CD4-positive, alpha-beta T cell treated with Interleukin-4 for 4 hours (primary cell): ENCODE measurements at places on chromosomes 16 and 17.

DNA sequence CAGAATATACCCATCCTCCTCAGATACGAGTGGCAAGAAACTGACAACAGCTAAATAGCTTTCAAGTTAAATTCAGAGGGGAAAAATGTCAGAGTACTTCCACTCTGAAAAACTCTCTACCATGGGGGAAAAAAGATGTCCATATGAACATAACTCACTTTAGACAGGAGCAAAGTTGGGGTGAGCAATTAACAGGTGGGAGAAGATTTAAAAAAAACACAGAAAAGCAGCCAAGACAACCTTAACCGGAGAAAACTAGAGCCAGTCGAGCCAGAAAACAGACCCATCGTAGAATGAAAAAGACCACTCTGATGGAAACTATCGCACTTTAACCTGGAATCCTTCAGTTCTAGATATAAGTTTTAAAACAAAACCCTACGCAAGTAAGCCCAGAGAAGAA lies 833 bp downstream of the TERF2 start:
- DNase-seq, result no peak

DNA sequence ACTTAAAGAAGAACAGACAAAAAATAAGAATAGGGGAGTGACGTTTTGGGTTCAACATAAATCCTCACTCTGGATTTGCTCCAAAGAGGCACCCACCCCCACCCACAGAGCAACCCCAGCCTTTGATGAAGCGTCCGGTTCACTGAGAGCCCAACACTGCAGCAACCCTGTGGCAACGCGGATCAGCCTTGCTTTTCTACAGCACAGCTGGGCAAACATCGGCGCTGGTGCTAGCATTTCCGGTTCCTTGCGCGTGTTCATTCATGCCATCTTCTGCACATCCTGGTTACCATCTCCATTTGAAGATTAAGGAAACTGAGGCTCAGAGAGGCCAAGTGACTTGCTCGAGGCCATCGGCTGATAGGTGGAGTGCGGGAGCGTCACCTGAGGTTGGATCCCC lies 8.7 kb upstream of the GINS2 start:
- no peak for DNase-seq

- no peak for DNase-seq
These were observed 39.7 kb upstream of the DNAJA2 start for GRCh38 chr16:47013172-47013571.

GRCh38 chr17:9044772-9045463 lies 23.6 kb downstream of the NTN1 start:
- no peak for DNase-seq

DNA sequence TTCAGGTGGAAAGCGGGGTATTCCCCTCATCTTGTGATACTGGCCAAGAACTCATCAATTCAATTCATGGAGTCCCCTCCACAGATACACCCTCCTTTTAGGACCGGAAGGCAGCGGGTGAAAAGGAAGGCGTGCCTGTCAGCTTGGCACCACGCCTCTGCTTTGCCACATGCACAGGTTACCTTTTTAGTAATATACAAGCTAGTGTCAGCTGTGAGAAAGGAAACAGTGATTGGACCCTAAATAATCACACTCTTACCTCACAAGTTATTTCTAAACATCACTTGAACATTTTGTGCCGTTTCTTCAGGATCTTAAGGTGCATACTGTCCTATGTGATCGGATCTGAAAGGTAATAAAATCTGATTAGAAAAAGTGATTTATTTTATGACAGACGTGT lies 15.7 kb downstream of the ZDHHC7 start:
- DNase-seq, result peak; percentile 53

GRCh38 chr16:46712911-46713310 lies 23.5 kb downstream of the ORC6 start:
- no peak for DNase-seq

- no peak for DNase-seq
These were observed 14.0 kb downstream of the PLLP start for GRCh38 chr16:57270221-57271062.

- DNase-seq, result no peak
These were observed 440.6 kb downstream of the HS3ST3B1 start for GRCh38 chr17:14741491-14741890.

DNA sequence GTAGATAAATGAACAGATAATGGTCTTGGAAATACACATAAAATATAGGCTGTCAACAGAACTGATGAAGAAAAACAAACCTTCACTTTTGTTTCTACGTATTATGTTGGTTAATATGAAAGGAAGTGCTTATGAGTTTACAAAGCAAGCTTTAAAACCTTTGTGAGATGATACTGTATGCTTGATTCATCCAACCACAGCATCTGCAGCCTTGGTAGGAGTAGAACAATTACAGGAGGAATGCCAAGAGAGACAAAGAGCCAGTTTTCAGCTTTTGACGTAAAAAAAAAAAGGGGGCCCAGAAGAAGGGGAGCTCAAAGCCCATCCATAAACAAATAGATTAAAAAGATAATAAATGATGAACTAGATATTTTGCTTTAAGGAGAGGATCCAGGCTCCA lies 13.3 kb downstream of the FAM20A start:
- DNase-seq, result no peak

GRCh38 chr17:60107526-60108257 lies 29.0 kb upstream of the HEATR6 start:
- DNase-seq, result no peak

- DNase-seq, result no peak
These were observed 105.4 kb downstream of the ZNF423 start for GRCh38 chr16:49750341-49751000.

GRCh38 chr17:83005639-83006038 lies 73.8 kb upstream of the METRNL start:
- DNase-seq, result no peak

DNA sequence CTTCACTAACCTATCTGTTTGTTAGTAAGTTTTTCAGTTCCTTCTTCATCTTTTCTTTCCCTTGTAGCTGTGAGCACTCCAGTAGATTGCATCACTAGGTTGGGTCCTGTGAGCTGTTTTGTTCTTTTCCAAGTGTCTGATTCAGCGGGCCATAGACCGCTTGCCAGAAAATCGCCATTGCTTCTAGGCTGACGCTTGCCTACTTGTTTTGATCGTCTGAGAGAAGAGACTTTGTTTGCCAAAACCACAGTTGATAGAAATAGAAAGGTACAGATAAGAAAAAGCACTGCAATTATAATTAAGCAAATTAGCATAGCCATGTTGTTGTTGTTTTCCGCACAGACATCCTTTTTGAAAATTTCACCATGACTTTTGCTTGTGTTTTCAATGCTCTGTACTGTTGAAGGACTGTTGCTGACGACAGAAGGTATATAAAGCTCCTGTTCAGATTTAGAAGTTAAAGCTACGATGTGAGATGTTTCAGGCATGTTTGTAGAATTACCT lies 3.1 kb downstream of the EVI2A start:
- peak; percentile 92 for DNase-seq

DNA sequence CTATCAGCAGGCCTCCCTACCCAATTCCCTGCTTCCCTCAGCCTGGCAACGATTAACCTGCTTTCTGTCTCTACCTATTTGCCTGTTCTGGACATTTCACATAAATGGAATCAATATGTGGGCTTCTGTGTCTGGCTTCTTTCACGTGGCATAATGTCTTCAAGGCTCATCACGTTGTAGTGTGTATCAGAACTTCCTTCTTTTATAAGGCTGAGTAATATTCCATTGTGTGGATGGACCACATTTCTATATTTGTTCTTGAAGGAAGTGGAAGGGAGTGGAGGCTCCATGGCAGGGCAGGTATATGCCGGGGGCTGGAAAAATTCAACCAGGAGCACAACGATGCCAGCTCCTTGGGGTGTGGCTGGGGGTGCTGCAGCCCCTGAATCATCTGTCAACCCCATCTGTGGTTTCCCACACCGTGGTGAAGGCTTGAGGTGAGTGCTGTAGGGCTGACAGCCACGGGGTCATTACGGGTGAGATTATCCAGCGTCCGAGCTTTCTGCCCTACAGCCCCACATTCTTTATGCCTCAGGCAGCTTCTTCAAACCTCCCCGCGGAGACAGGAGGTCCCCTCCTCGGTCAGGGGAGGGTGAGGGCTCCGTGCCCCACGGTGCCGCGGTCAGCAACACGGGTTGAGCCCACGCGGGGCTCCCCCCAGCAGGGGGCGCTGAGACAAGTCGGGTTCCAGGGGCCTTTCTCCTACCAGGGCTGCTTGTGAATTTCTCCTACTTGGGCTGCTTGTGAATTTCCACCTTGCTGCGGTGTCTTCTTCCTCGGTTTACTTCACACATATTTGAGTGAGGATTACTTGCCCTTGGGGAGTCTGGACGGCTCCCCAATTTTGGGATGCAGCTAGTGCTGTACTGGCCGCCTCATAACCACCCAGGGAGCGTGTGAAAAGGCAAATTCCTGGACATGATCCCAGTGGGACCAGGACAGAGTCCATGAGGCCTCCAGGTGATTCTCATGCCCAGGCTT lies 18.3 kb upstream of the WFIKKN2 start:
- DNase-seq, result peak; percentile 37

DNA sequence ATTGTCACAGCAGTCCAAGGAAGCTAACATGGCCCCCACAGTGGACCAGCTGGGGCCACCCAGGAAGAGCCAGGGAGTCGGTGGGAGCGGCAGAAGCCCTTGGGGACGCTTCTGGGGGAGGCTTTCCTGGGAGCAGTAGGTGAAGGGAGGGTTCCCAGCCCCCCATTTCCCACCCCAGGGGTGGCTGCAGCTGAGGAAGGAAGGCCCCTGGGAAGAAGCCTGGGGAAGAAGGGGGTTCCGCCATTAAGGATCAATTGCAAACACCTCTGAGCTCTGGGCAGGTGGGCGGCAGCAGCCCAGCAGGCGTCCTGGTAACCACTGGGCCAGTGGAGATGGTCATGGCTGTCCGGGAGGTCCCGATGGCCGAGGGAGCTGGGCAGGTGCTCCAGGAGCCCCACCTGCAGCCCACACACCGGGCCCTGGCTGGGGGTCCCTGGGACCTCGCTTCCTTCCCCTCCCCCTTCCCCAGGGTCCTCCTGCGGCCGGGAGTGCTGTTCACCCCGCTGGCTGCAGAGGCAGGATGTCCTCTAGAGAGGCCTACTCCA lies 592 bp upstream of the PERCC1 start:
- DNase-seq, result no peak

GRCh38 chr17:38584350-38584925 lies 21.3 kb downstream of the SRCIN1 start:
- DNase-seq, result peak; percentile 50

DNA sequence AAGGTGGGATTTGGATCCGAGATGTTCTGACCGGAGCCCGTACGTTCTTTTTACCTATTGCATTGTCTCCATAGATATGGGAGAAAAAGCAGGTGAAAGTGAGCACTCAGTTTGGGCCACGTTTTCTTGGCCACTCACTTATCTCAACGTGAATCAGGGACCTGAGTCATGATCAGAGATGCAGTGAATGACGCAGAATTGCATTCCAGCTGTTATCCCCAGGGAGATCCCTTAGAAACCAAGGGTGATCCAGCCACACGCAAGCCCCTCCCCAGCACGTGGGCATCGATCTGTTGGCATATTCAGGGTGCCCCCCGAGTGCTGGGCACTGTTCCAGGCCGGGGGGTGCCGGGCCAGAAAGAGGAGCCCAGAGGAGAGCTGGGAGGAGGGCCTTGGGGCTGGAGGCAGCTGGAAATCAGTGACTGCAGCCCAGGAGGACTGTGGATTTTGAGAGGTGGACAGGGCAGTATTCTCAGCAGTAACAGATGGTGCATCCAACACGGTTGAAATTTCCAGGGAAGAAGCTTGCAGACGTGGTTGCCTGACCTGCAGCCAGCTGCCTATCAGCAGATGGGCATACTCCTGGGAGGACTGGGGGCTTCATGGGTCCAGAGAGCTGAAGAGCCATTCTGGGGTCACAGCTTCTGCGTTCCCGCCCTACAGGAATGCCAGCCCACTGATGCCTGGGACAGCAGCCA lies 87.2 kb upstream of the CACNG5 start:
- DNase-seq, result no peak

GRCh38 chr16:17949141-17949981 lies 387.2 kb downstream of the NPIPA8 start:
- DNase-seq, result no peak

- peak; percentile 3 for DNase-seq
These were observed at the start of gene IGF2BP1 for GRCh38 chr17:48997103-48997826. TSS of gene IGF2BP1 (plus strand) at chr17:48997385. CDS start at chr17:48997746, 361 bp downstream.

GRCh38 chr16:71311553-71312158 lies 22.5 kb upstream of the CMTR2 start:
- DNase-seq, result peak; percentile 30

- no peak for DNase-seq
These were observed 278.7 kb downstream of the FTO start for GRCh38 chr16:53982631-53983042.

DNA sequence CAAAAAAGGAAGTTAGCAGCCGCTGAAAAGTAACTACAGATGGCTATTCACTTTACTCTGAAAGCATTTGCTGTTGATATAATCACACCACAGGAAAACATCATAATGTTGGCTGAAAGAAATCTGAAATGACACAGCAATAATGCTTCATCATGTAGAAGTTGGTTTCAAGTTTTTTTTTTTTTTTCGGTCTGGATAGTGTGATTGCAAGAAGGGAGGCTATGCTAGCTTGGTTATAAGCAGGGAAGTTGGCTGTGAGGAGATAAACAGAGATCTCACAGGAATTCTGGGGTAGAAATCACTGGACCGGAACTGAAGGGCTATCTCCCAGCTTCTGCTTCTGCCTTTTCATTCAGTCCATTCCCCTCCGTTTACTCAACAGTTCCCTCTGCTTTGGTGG lies 57.9 kb downstream of the MYO1D start:
- no peak for DNase-seq

- peak; percentile 46 for DNase-seq
These were observed 760 bp downstream of the SLFN12L start for GRCh38 chr17:35536664-35537171.

GRCh38 chr16:2806286-2806685 lies 8.0 kb downstream of the PRSS41 start:
- no peak for DNase-seq

GRCh38 chr16:3143598-3144320 lies 8.9 kb downstream of the ZNF213 start:
- no peak for DNase-seq

GRCh38 chr16:70746040-70746707 lies 54.8 kb downstream of the VAC14 start:
- DNase-seq, result no peak

- DNase-seq, result no peak
These were observed 11.3 kb downstream of the WDR45B start for GRCh38 chr17:82636626-82637598.

GRCh38 chr16:17265154-17265553 lies 205.6 kb downstream of the XYLT1 start:
- DNase-seq, result no peak
